T-helper 1 cell (primary cell): ENCODE measurements at places on chromosomes 4 and X.

DNA sequence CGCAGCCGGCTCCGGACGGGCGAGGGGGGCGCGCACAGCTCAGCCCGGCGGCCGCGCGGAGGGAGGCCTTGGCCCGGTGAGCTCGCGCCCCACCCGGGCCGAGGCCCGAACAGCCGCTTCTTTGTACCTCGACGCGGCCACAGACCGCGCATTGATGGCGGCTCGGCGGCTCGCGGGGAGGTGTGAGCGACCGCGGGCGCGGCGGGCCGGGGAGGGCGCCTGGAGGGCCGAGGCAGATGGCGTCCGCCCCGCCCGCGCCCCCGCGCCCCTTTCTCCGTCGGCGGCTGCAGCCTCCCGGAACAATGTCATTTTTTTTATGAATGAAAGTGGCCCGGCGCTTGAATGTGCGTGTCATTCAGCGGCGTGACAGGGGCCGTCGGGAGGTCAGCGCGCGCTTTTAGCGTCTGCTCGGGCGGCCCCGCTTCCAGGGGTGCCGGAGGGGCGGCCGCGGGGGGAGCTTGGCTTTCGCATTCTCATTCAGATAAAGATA, 1.8 kb downstream of the FGFR3 start:
- no peak for DNase-seq

DNA sequence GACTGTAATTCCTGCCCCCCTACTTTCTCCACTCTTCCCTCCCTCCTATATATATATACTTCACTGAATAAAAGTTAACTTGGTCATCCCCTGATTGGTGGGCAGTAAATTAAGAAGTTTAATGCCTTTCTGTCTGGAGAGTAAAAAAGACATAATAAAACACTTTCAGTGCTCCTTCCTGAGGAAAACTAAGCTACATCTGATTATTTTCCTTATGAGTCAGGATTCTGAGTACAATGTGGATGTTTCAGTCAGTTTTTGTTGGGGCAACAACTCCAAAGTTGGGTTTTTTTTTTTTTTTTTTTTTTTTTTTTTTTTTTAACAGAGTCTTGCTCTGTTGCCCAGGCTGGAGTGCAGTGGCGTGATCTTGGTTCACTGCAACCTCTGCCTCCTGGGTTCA, 22.0 kb upstream of the SUPT20HL2 start:
- no peak for DNase-seq

DNA sequence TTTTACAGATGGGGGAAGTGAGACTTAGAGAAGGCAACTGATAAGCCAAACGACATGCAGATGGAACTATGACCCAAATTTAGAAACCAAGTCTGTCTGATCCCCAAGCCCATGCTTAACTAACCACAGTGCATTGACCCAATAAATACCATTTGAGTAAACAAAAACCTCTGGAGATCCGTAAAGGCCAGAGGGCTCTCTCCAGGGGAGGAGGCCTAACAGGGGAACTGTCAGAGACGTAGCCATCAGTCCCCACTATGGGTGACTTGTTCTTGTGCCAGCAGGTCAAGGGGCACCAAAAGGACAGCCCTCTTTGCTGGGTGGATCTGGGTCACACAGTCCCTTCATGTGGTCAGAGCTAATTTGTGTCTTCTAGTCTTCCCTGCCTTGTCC, 420.2 kb downstream of the BCOR start:
- no peak for DNase-seq

DNA sequence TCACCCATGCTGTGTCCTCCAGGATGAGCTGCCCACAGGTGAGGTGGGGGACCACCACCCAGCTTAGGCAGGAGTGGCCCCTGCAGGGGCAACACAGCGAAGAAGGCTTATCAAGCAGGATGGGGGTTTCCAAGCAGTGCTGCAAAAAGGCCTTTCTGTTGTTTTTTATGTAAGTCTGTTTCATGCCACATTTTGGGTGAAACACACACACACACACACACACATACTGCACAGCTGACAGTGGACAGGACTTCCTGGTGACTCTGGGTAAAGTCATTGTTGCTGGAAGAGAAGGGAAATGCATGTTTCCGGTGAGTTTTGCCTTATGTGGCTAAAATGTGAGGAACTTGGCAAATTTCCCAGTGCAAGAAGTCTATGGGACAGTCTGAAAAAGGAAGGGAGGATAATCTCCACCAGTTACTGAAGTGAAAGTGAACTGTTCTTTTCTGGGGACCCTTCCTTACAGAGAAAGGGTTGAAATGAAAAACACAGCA, 119.2 kb downstream of the IRF2 start:
- DNase-seq: no peak

GRCh38 chrX:73615022-73615421, 52.0 kb downstream of the CHIC1 start:
- DNase-seq: no peak

DNA sequence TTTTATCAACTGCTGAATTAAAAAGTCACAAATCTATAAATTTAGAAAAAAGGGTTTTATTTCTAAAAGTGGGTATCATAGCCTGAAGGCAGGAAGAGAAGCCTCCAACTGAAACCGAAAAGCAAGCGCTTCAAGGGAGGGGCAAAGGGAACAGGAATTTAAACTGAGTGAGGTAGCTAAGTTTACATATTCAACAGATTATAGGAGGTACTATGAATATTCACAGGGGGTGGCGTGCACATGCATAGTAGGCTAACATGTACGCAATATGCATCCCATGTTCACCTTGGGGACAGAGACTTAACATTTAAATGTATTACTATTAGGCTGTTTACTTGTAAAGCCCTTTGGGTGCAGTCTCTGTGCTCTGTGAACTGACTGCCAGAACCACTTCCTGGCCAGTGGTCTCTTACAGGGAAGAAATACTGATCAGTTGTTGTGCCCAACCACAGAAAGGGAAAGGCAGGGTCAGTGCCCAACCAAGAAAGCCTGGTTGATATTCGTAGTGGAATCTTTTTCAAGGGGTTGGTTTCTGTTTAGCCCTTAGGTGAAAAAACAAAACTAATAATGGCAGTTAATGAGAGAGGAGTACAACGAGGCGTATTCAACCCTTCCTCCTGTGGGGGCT, 168.7 kb upstream of the GALNTL6 start:
- no peak for DNase-seq

DNA sequence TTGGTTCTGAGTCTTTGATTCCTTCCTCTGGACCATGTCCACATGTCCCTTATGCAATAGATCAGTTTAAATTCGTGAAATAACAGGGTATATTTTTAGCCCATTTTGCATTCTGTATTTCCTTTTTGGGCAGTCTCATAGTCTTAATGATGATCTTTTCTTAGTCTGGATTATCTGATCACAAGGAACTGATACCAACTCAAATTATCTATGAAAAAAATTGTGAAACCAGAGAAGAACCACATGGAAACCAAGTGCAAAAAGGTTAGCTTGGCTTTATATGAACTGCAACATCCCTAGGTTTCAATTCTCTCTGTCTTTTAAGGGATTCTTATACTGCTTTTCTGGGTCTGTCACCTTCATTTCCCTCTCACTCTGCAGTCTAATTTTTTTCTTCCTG, 608.6 kb upstream of the AADAT start:
- no peak for DNase-seq

- DNase-seq: no peak
Observed at GRCh38 chr4:86592553-86593249, 1.4 kb upstream of the PTPN13 start.

DNA sequence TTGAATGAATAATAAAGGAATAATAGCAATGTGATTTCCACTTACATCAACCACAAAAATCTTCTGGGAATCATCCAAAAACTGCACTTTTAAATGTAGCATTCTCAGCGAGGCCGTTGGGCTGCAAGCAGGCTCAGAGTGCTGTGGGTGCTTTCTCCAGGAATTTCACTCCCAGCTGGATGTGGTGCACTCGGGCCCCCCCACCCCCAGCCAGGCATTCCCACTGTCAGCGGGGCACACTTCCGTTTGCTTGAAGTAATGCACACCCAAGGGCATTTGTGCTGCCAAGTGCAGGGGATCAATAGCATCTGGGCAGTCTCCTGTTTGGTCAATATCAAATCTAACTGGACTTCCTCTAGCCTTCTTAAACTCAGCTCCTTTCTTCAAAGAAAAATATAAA, at the start of gene FRMD7:
Gene FRMD7, minus strand, starts transcription at position 278 of the 400 bp plus-strand sequence. Its CDS starts 176 bp downstream, at position 102.
- DNase-seq: no peak

- DNase-seq: no peak
Observed at GRCh38 chr4:133148690-133149363, at the start of gene PCDH10. Gene PCDH10, plus strand, starts transcription at chr4:133149294. Its CDS starts 847 bp downstream, at chr4:133150141.

GRCh38 chr4:16582526-16582925, 315.9 kb downstream of the LDB2 start:
- DNase-seq: no peak

DNA sequence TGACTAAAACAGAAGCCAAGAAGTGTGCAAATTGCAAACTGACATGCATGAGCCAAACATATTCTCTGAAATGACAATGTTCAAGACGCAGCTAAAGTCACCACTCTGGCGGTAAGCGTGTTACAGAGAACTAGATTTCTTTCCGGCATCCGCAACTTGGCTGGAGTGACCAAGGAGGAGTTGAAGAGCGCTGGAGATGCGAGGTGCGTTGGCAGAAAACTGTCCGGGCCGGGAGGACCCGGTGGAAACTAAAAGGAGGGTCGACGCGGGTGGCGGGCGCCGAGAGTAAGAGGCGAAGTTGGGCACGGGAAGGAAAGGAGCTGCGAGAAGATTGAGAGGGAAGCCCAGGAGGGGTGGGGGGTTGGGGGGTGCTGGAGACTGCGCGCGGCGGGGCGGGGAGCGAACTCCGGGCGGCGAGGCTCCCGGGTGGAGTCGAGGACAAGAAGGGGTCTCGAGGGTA, 807 bp downstream of the SEL1L3 start:
- DNase-seq: no peak

- no peak for DNase-seq
Observed at GRCh38 chr4:33780952-33781791, 2463.1 kb downstream of the ARAP2 start.

DNA sequence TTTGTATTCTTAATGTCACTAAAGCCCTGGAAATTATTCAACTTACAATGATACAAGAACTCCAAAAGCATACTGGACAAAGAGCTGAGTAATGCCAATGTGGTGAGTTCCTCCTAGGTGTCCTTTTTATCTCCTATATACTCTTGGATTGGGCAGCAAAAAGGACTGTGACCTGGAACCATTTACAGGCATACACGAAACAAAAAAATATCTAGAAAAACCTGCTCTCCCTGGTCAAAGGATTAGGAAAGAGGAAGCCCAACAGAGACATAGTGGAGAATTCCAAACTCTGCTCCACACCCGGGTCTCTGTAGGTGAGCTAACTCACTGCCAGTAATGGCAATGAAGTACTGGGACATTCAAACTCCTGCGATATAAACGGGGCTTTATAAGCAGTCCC, 25.3 kb downstream of the SULT1B1 start:
- no peak for DNase-seq

GRCh38 chr4:127641524-127641923, 8.8 kb downstream of the INTU start:
- no peak for DNase-seq

- DNase-seq: no peak
Observed at GRCh38 chr4:90118527-90119195, 8.5 kb upstream of the CCSER1 start.

DNA sequence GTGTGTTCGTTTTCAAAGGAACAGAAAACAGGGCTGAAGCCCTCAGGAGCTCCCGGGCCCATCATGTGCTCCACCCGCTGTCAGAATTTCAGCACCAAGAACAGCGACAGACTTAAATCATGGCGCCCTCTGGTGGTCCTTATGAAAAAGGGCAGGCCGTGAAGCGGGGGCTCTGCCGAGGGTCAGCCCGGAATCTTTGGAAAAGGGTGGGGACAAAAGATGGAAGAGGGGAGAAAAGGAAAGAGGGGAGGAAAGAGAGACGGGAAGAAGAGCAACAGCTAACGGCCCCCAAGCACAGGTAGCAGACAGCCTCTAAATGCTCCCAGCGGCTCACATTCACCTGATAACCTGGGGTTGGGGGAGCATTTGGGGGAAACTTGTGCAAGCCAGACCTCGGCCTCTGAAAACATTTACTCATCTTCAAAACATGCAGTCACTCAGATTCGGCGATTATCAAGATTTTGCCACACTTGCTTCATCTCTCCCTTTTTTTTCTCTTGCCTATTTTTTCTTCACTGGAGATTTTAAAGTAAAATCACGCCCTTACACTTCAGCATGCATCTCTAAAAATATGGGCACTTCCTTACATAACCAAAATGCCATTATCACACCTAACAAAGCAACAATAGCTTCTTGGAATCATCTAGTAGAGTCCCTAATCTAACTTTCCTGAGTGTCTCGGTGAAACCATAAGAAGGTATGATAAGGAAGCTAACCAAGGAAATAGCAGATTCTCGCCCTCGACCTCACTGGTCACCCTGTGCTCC, 28.1 kb upstream of the MAN2B2 start:
- no peak for DNase-seq

- DNase-seq: no peak
Observed at GRCh38 chr4:40842725-40843423, 93.1 kb downstream of the NSUN7 start.

GRCh38 chrX:155896512-155896911, 15.4 kb downstream of the VAMP7 start:
- no peak for DNase-seq

DNA sequence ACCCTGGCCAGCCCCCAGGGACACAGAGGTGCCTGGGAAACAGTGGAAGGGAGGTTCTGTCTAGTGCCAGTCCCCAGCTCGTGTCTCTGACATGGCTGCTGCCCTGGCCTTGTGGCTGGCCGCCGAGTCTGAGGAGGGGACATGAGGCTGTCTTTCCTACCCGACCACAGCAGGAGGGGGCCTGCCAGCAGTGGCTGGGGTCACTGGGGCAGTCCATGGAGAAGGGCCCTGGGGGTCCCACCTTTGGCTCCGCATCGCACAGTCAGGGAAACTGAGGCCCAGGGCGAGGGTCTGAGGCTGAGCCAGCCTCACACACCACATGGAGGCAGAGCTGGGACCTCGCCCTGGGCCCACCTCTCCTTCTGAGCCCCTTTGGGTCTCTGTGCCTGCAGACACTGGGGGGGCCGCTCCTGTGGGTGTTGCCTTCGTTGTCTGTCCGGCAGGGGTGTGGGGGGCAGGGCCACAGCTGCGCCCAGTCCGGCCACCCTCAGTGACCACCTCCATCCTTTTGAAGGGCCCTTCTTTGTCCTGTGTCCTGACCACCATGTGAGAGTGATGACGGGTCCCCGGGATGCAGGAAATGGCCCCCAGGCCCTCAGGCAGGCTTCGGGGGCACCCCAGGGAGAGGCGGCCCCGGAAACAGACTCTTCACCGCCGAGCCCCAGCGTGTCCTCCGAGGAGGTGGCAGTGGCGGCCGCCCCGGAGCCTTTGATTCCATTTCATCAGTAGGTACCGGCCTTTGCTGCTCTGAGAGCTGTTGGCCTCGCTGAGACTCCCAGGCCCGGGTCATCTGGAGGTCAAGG, 17.6 kb downstream of the SH3TC1 start:
- DNase-seq: no peak

DNA sequence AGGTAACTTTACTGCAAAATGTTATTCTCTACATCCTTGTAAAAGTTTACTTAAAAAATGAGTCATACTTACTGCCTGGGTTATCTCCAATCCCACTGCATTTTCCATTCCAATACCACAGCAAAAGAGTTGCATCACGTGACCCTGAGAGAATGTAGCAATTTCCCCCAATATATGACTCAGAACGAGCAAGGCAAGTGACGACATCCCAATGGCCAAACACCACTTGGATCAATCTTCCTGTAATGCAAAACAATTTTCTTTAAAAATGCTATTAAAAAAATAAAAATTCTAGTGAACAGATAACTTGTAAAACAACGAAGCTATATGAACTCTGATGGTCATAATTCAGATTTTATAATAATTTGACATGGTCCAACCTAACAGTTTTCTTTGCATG, 224.3 kb downstream of the DCLK2 start:
- DNase-seq: no peak
